ENCODE measurements at places on chromosomes 11 and 22. TPM values are rescaled to one million over a fixed set of nuclear protein-coding genes. Genes with fewer than 3 reads are reported as not detected.

GRCh38 chr11:38788561-38788960 is 2190.5 kb upstream of the RAG2 start:
- no peak for DNase-seq
- no peaks in the 10 kb centered on the region for H3K4me1 ChIP-seq
- no peaks in the 10 kb centered on the region for H3K27me3 ChIP-seq
- no peak overlapping the region for H3K4me3 ChIP-seq

OR56A4 gene
- total RNA-seq = not detected

DNA sequence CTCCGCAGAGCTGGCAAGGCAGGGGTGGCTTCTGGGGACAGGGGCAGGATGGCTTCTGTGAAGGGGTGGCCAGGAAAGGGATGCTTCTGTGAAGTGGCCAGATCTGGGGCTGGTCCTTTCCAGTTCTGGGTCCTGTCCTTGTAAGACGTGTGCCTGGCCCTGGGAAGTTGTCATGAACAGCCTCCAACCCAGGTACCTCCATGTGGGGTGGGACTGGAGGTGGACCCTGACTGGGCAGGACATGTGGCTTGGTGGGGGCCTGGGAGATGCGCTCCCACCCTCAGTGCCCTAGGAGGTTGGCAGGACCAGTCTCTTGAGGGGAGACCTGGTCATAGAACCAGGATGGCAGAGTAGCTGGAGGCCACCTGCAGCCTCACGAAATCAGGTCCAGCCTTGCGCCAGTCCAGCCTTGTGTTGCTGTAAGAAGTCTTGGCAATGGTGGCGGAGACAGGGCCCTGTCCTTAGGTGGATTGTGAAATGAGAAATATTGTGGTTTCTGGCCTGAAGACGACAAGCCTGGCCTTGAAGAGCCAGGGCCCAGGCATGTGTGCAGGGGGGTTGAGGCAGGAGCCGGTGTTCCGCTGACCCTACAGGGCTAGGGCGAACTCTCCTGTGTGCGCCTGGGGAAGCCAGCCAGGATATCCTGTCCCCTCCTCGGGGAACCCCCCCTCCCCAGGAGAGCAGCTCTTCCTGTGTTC is 2.6 kb downstream of the KCNQ1 start:
- no peak overlapping the region for H3K4me3 ChIP-seq
- H3K27ac ChIP-seq = no peak overlapping the region
- H3K27me3 ChIP-seq = peaks cover 15% of the 10 kb centered on the region
- H3K36me3 ChIP-seq = no peaks in the 10 kb centered on the region

- H3K27me3 ChIP-seq = no peaks in the 10 kb centered on the region
- DNase-seq = no peak
- no peak overlapping the region for H3K4me3 ChIP-seq
- no peaks in the 10 kb centered on the region for H3K36me3 ChIP-seq
- H3K27ac ChIP-seq = no peak overlapping the region
Measured at GRCh38 chr11:61019037-61019831, 47.8 kb downstream of the CD6 start.

IFITM1 gene
- 6.1 TPM for total RNA-seq

GRCh38 chr22:41907436-41908401 is 7.2 kb downstream of the SHISA8 start:
- H3K4me3 ChIP-seq = no peak overlapping the region
- H3K4me1 ChIP-seq = peaks cover 6% of the 10 kb centered on the region
- no peaks in the 10 kb centered on the region for H3K27me3 ChIP-seq
- DNase-seq = no peak
- H3K27ac ChIP-seq = no peak overlapping the region

Measured in HCT116 (cell line).